MM.1S (cell line): ENCODE measurements at places on chromosomes 13 and 19.

GRCh38 chr19:54282686-54283470 lies 2.0 kb upstream of the LILRB2 start:
- DNase-seq, result no peak

- DNase-seq, result no peak
Observed at GRCh38 chr19:49555600-49556411, 24.6 kb downstream of the NOSIP start.

DNA sequence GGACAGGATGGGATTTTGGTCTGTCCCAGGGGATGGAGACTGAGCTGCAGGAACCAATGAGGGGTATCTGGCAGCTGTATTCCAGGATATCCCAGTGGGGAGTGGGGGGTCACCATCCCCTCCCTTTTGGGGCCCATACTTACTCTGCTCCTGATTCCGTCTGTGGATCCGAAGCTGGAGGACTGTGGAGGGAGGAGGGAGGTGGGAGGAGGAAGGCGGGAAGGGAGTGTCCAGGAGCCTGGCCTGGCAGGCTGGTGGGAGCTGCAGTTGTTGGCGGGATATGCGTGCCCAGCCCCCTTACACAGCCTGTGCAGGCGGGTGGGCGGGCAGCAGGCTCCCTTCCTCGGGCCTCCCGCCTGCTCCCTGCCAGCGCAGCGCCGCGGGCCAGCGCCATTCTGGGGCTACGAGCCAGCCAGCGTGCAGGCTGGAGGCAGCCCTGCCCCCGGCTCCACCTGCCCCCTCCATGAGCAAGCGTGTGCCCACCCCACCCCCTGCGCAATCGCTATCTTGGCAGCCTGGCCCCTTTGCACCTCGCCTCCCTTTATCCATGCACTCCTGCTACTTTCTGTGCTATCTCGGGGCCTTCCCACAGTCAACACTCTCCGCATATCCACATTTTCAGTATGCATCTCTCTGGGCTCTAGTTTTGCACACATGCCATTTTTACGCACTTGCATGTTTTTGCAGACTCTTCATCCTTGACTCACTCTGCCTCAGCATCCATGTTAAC lies 2.8 kb downstream of the MAMSTR start:
- no peak for DNase-seq

GRCh38 chr19:55118401-55118991 lies 1.1 kb upstream of the PPP1R12C start:
- no peak for DNase-seq

DNA sequence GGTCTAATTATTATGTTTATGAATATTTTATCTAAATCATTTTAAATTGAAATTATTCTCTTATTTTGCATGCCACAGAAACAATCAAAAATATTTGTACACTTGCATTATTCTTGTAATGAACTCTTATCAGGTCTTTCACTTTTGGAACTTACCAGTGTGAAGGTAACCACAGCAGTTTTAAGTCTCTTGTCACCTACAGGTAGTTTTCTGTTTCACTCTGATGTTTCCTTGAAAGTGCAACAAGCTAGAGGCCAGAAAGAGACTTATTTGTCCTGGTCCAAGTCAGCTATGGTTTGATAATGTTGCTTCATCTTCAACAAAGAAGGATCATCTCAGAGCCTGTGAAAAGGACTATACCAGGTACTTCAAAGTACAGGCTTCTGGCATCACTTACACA lies 133.4 kb upstream of the NBEA start:
- peak; percentile 36 for DNase-seq

DNA sequence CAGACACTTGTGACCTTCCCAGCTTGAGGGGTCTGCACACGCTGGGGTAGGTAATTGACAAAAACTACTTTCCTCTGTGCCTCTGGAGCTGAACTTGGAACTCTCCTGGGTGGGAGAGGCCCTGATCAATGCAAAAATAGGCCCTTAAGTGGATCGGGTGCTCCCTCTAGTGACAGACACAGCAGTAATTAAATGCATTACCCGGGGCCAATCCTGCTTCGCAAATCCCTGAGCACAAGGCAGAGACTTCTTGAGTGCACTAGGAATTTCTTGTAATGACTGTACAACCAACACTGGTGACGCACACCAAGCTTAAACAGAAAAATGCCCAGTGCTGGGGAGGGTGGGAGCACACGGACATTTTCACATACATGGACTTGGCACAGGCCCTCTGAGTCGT lies 10.6 kb upstream of the UBE2S start:
- DNase-seq, result peak; percentile 65

DNA sequence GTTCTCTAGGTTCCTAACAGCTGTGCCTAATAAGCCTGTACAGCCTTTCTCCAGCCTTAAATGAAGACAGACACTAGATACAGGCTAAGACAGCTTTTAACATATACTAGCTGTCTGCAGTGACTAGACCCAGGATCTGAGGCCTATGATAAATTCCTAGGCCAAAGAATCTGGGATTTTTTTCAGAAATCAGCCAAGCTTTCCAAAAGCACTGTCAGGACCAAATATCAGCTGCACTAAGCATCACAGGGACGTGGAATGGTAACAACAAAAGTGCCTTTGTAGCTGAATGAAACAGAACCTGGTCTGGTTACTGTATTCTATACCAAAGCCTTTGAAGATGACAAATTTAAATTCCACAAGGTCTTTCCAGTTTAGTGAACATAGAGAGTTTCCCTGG lies 77.9 kb upstream of the DOCK9 start:
- DNase-seq, result no peak

DNA sequence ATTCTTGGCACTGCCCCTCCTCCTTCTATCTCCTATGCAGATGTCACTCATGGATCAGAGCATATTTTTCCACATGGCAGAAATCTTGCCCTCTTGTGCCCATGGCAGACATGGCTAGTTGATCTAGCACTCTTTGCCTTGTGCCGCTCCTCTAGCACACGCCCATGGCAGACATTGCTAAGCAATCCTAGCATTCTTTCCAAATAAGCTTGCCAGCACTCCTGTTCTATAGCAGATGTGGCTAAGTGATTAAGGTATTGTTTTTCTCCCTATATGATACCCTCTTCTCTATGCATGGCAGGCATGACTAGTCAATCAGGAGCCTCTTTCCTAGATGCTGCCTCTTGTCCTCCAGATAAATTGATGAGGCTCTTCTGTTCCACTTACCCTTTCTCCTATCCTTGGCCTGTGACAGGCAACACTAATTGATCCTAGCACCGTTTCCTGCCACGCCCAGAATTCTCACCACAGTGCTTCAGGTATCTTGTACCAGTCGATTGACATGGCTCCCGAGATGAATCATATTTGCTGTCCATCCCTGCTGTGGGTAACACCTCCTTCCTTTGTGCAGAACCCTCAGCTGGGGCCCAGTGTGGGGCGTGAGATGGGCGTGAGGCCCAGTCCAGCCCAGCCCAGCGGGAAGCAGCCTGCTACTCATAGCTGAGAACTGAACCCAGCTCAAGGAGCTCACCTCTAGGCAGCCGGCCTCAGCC lies 26.9 kb downstream of the TMED1 start:
- DNase-seq, result no peak

DNA sequence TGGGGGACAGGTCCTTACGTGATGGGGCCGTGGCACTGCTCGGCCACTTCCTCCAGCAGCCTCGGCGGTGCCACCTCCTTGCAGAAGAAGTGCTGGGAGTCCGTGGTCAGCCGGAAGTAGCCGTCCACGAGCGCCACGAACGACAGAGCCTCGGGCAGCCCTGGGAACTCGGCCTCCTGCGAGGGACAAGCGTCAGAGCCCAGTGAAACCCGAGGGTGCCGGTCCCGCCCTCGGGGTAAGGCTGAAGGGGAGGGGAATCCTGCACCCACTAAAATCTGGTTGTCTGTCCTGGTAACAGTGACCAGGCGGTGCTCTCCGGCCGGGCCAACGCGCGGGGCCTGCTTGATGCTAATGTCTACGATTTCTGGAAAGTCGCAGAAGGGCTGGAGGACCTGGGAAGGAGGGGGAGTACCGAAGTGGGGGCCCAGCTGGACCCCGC lies 6.4 kb downstream of the JAK3 start:
- DNase-seq, result no peak

DNA sequence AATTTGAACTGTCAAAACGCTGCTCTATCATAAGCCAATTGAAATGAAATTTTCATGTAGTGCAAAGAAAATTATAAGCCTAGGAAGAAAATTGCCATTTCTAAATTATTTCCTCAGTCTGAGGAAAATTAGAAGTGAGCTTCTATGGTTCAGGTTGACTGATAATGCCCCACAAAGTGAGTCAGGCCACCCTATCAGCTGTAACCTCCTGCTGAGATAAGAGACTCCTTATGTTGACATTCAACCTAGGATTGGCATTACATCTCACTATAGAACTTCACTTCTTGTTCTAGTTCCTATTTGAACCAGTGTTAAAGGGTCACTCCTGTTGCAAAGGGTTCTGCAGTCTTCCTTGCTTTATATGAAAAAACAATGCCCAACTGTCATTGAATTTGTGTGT lies 32.6 kb upstream of the RFC3 start:
- DNase-seq, result no peak

GRCh38 chr19:38974624-38975213 lies 823 bp downstream of the FBXO17 start:
- DNase-seq, result no peak

- DNase-seq, result no peak
Observed at GRCh38 chr13:28761586-28761985, 42.8 kb upstream of the SLC46A3 start.

GRCh38 chr19:8618751-8619150 lies 8.2 kb upstream of the ADAMTS10 start:
- no peak for DNase-seq

DNA sequence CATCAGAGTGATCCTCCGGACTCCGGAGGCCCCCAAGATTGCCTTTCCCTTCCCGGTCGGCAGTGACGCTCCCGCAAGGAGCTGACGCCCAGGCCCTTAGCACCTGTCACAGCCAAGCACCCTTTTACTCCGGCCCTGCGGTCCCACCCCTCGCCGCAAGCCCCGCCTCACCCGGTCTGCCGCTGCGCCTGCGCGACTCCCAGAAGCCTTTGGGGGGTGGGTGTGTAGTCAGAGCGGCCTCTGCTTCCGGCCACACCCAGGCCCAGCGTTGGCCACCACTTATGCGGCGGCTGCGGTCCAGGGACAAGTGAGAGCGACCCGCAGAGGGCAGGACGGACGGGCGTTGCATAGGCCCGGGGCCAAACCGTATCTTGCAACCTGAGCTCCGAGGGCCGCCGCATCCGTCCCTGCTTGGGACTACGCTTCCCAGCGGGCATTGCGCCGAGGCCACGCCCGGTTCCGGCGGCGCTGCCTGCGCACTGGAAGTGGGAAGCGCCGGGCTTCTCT lies 441 bp upstream of the ZFP28 start:
- no peak for DNase-seq
